ENCODE measurements at places on chromosomes 3 and 15.

DNA sequence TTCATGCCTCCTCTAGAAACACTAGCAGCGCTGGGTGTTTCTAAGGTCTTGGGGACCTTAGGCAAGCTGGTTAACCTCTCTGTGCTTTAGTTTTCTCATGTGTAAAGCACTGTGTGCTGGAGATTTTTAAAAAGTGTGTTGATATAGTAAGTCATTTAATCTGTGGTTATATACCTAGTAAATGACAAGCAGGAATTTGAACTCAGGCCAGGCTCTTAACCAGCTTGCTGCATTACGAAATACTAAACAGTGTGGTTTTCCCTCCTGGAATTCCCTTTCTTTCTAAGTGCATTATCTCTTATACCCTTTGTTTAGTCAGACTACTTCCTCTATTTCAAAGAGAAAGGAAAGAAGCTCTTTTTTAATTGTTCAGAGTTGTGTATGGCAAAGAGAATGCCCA, 26.5 kb downstream of the NEO1 start:
- no peak for DNase-seq

- DNase-seq: no peak
These were observed 502.9 kb downstream of the SHQ1 start for GRCh38 chr3:72345237-72345878.

GRCh38 chr15:101091080-101092017, 160.5 kb downstream of the CHSY1 start:
- no peak for DNase-seq

DNA sequence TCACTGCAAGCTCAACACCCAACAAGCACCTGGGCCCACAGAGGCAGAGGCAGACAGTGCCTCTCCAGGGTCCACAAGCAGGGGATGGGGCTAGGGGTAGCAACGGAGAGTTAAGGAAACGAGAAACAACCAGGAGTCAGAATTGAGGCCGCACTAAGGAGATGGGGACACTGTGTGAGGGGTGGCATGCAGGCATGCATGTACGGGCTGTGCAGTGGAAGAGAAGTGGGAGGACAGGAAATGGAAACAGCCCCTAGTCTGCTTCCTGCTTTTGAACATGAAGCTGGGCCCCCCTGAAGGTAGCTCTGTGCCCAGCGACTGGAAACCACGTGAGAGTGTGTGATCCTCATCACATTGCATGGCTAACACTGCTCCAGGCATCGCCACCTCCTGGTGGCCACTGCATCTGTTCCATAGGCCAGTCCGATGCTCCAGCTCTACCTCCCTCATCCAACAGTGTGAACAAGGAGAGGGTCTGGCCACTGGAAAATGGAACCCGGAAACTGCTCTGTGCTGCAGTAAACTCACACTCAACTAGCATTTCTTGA, 44.0 kb downstream of the XXYLT1 start:
- DNase-seq: no peak

GRCh38 chr3:129598000-129598381, 8.5 kb downstream of the PLXND1 start:
- DNase-seq: no peak

DNA sequence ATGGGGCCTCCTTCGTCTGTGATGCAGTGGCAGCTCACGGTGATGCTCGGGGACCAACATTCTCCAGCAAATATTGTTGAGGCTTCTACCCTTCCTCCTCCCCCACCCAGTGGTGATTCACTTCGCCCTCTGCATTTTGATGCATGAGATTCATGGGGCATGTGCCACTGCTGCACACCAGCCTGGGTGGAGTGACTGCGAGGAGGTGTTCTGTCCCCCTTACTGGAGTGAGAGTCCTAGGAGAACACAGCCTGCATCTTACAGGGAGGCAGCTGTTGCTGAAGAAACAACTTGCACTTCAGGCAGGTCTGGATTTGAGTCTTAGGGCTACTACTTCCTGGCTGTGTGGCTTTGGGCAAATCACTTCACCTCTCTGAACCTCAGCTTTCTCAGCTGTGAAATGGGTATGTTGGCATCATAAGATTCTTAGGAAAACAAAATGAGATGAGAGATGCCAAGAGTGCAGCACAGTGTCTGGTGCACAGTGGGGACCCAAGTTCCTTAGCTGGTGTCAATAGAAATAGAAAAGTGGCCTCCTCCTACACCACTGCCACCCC, 10.2 kb upstream of the SKOR1 start:
- no peak for DNase-seq

- DNase-seq: no peak
These were observed 12.4 kb downstream of the CCR4 start for GRCh38 chr3:32963871-32964270.

DNA sequence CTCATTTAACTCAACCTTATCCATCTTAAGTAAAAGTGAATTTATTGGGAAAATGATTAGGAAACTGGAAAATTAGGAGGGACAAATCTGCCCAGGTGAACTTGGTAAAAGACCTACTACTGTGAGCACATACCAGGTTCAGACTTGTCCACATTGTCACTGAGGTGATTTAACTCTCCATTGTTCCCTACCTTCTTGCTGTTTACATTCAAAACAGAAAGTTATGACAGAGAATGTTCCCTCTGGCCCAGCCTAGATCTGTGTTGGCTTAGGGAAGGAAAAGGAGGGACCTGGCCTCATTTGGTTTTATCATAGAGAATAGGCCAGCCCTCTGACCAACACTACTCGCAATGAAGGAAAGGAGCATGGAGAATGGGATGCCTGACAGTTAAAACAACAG, 117.6 kb downstream of the SATB1 start:
- no peak for DNase-seq

GRCh38 chr15:92848852-92849598, 51.1 kb upstream of the CHD2 start:
- no peak for DNase-seq

- DNase-seq: no peak
These were observed 99.5 kb upstream of the KCNMB2 start for GRCh38 chr3:178436773-178437172.

All from stimulated activated CD8-positive, alpha-beta memory T cell treated with anti-CD3 and anti-CD28 coated beads, Interleukin-4, amount 100 ng/mL, for 4 hours (primary cell).